ENCODE measurements at places on chromosomes 1 and 21. TPM values are rescaled to one million over a fixed set of nuclear protein-coding genes. Genes with fewer than 3 reads are reported as not detected.

- H3K27ac ChIP-seq, result no peak overlapping the region
- H3K4me1 ChIP-seq, result no peaks in the 10 kb centered on the region
- no peak for DNase-seq
- H3K36me3 ChIP-seq, result no peaks in the 10 kb centered on the region
- H3K27me3 ChIP-seq, result no peaks in the 10 kb centered on the region
- H3K4me3 ChIP-seq, result no peak overlapping the region
These were observed 99.5 kb downstream of the RYR2 start for GRCh38 chr1:237141502-237141901.

DNA sequence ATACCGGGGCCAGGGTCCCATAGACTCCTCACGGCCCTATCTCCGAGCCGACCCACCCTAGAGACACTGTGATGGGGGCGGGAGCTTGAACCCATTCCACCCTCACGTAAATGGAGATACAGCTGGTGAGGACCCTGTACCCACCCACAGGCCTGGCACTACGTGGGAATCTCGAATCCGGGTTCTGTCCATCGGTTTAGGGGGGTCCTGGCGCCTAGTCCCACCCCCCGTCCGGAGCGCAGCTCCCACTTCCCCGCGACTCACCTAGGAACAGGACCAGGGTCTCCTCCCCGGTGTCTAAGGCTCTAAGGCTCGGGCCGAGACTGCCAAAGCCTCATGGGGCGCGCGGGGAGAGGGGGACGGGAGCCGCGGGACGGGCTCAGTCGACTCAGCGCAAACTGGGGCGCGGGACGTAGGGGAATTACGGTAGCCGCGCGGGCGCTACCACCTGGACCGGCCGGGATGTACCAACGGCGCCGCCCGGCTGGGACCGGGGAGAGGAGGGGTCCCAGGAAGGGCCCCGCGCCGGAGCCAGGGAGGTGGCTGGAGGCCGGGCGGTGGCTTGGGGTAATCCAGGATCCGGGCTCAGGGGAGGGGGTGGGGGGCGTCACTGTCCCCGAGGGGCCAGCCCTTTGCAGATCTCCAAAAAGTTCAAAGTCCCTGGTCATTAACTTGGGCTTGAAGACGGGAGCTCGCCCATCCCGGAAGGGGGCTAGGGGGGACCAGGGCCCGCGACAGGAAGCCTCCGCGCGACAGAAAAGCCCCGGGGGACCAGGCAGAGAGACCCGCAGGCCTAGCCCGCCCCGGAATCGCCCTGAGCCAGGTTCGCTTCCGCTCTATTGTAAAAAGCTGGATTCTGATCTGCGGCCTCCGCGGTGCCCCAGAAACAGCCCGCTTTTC, 1.0 kb downstream of the PLEKHG5 start:
- H3K36me3 ChIP-seq, result peaks cover 2% of the 10 kb centered on the region
- H3K4me1 ChIP-seq, result peaks cover 16% of the 10 kb centered on the region
- H3K4me3 ChIP-seq, result peak overlapping the region; percentile 85
- peak; percentile 54 for DNase-seq
- H3K27me3 ChIP-seq, result peaks cover 25% of the 10 kb centered on the region

DNA sequence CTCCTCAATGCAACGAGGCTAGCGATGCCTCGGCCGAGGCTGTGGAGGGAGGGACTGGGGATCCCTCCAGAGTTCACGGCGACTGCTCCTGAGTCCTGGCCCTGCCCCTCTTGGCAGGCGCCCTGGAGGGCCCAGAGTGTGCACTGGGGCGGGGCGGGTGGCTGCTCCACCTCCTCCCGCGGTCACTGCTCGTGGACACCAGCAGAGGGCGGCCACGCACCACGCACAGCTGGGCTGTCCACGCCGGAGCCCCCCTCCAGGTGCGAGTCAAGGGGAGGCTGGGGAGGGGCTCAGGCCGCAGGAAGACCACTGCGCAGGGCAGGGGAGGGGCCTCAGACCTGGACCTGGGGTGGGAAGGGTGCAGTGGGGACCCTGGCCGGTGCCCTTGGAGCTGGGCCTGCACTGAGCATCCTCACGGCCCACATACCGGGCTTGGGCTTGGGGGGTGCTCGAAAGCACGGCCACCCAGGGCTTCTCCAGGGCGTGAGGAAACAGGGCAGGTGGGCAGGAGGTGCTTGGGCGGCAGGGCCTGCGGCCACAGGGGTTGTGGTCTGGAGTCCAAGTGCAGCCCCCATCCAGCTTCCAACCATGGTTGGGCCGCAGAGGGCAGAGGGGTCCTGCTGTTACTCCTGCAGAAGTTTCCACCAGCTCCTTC, 20.6 kb upstream of the TTC34 start:
- H3K36me3 ChIP-seq, result no peaks in the 10 kb centered on the region
- H3K4me3 ChIP-seq, result no peak overlapping the region
- no peaks in the 10 kb centered on the region for H3K4me1 ChIP-seq
- no peak for DNase-seq
- no peak overlapping the region for H3K27ac ChIP-seq
- H3K27me3 ChIP-seq, result no peaks in the 10 kb centered on the region

GRCh38 chr1:32954168-32954567, 10.4 kb downstream of the RNF19B start:
- H3K4me3 ChIP-seq, result no peak overlapping the region
- H3K27me3 ChIP-seq, result no peaks in the 10 kb centered on the region
- DNase-seq, result no peak
- H3K36me3 ChIP-seq, result peaks cover 37% of the 10 kb centered on the region

DNA sequence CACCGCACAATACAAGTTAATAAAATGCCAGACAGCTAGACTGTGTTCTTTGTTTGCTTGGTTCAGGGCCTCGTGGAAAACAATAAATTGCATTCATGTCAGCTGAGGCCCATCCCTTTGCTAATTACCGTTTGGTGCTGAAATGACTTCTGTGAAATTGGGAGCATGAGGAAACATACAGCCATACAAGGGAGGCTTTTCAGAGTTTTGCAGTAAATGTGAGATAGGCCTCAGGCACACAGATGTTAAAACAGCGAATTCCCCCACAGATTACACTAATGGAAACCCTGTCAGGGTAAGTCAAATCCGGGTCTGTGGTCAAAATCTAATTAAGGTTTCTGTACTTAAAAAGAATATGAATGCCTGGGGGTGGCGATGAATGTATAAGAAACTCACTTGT, 173.5 kb upstream of the LMO4 start:
- H3K36me3 ChIP-seq, result no peaks in the 10 kb centered on the region
- DNase-seq, result no peak
- no peak overlapping the region for H3K27ac ChIP-seq
- H3K4me1 ChIP-seq, result peaks cover 18% of the 10 kb centered on the region
- H3K4me3 ChIP-seq, result no peak overlapping the region
- peaks cover 22% of the 10 kb centered on the region for H3K27me3 ChIP-seq

GRCh38 chr1:2374252-2375155, 16.9 kb downstream of the MORN1 start:
- no peaks in the 10 kb centered on the region for H3K4me1 ChIP-seq
- no peak overlapping the region for H3K27ac ChIP-seq
- H3K4me3 ChIP-seq, result no peak overlapping the region
- DNase-seq, result no peak
- peaks cover 3% of the 10 kb centered on the region for H3K27me3 ChIP-seq

The PRRX1 gene
- total RNA-seq, result not detected

The ITLN2 gene
- not detected for total RNA-seq

The UQCRH gene
- total RNA-seq, result 258 TPM

DNA sequence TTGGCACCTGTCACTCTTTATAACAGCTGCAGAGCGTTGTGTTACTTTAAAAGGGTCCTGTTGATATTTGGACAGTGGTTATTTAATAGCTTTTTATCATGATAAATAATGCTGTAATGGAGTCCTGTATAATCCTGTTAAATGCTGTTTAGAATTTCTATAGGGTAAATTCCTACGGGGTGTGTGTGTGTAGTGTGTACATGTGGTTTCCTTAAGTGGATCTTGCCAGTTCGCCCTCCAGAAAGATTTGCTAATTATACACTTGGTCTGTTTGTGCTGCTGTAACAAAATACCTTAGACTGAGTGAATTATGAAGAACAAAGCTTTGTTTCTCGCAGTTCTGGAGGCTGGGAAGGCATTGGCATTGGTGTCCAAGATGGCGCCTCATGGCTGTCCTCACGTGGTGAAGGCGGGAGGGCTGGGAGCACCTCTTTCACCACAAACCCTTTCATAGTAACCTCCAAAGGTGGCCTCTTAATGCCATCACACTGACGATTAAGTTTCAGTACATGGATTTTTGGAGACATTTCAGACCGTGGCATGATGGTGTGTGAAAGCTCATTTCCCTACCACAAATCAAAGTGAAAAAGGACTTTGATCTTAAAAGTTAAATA, 11.2 kb downstream of the PRMT2 start:
- H3K4me3 ChIP-seq, result no peak overlapping the region
- H3K27me3 ChIP-seq, result no peaks in the 10 kb centered on the region
- H3K36me3 ChIP-seq, result peaks cover 70% of the 10 kb centered on the region

DNA sequence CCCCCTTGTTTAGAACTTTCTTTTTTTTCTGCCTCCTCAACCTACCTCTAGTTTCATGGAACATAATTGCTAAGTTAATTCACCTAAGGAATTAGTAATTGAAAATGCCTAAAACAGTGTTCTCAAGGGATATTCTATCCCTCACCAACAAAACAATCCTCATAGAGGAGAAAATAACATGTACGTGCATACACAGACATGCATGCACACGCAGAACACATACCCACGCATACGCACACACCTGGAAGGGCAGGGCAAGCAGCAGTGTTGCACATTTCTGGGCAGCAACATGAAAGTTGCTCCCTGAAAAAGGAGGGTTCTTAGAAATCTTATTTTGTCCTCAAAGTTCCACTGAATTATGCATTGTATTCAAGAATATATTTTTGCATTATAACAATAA, 76.6 kb downstream of the HHAT start:
- no peak for DNase-seq
- peaks cover 9% of the 10 kb centered on the region for H3K27me3 ChIP-seq
- no peaks in the 10 kb centered on the region for H3K36me3 ChIP-seq
- peaks cover 4% of the 10 kb centered on the region for H3K4me1 ChIP-seq

The DCST1 gene
- total RNA-seq, result not detected

DNA sequence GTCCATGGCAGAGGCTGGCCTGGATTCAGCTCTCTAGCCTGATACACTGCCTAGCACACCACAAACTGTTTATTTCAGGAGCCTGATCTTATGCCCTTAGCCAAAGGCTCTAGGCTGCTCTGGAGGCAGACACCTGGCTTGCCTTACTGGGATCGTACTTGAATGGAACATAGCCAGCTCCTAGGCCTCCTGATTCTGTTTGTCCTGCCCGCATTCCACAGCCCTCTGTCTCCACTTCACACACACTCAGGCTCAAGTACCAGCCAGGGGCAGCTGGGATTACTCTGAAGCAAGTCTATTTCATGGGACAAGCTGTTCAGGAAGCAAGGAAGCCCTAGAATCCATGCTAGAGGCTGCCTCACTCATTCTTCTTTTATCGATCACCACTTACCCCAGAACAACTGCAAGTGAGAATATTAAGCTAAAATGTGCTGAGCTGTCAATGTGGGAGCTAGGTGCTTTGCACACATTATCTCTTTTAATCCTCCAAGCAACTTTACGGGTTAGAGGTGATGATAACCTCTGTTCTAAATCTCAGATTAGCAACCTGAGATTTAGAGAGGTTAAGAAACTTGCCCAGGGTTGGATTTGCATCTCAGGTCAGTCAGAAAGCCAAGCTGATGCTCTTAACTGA, 31.1 kb upstream of the CYP4B1 start:
- no peaks in the 10 kb centered on the region for H3K4me1 ChIP-seq
- H3K27me3 ChIP-seq, result peaks cover 3% of the 10 kb centered on the region
- DNase-seq, result no peak
- H3K36me3 ChIP-seq, result no peaks in the 10 kb centered on the region
- no peak overlapping the region for H3K27ac ChIP-seq
- H3K4me3 ChIP-seq, result no peak overlapping the region

GRCh38 chr1:30919025-30919881, 10.7 kb upstream of the SDC3 start:
- H3K27me3 ChIP-seq, result peaks cover 22% of the 10 kb centered on the region
- H3K36me3 ChIP-seq, result no peaks in the 10 kb centered on the region
- H3K4me1 ChIP-seq, result no peaks in the 10 kb centered on the region
- H3K4me3 ChIP-seq, result no peak overlapping the region
- H3K27ac ChIP-seq, result no peak overlapping the region
- no peak for DNase-seq

- no peak overlapping the region for H3K27ac ChIP-seq
- H3K27me3 ChIP-seq, result no peaks in the 10 kb centered on the region
- no peak overlapping the region for H3K4me3 ChIP-seq
- no peaks in the 10 kb centered on the region for H3K36me3 ChIP-seq
- H3K4me1 ChIP-seq, result no peaks in the 10 kb centered on the region
These were observed 80.1 kb downstream of the ESRRG start for GRCh38 chr1:216643176-216643575.

Data from activated T-helper 1 cell treated with anti-CD3 and anti-CD28 coated beads, Interleukin-12 subunit alpha, Interleukin-12 subunit beta, Interleukin-2, Interleukin-4 antibody, amounts not matched to agents 30 ng/mL and 10 ng/mL and 1 ng/mL, durations not matched to agents 14 hours and 24 hours and 36 hours (primary cell).